ENCODE measurements at places on chromosomes 3 and 15.
A peak's percentile ranks its signal among the peaks of the same experiment; 100 is the strongest.

DNA sequence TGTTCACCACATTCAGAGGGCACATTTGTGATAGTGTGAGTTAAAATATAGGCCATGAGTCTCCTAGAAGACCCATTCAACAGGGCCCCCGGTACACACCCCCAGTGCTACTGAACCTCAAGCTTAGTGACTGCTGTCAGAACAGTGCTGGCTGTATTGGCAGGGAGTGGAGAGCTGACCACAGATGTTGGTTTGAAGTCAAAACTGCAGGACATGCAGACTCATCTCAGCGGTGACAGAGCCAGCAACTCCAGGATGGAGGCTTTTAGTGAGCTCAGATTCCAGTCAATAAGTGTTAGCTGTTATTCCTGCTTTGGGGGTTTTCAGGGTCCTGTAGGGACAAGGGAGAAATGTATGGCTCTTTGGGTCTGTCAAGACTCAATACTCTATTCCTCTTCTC is 29.1 kb downstream of the PRR20G start:
- no peak for DNase-seq

GRCh38 chr3:24154781-24155180 is 209.7 kb downstream of the NR1D2 start:
- DNase-seq, result no peak

GRCh38 chr3:134083626-134084241 is 54.0 kb upstream of the SLCO2A1 start:
- DNase-seq, result no peak

DNA sequence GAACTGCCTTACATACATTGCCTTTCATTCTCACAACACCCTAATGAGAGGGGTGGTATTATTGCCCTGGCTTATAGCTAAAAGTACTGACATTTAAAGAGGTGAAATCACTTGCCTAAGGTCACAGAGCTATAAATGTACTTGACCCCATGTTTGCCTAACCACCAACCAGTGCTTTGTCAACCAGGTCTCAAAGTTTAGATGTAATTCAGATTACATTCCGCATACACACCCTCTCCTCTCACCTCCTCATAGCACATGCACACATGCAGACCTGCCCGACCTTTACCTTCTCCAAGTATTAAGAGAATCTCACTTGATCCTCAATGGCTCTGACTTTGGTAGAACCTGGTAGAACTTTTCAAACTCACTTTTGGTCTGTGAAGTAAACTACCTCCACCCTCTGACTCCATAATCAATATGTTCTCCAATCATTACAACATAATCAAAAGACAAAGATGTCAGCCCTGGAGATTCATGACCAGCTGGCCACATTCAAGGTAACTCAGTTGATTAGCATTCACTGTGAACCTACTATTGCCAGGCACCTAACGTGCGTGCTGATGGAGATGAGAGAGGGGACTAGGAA is 63.2 kb upstream of the HES1 start:
- no peak for DNase-seq

- peak; percentile 96 for DNase-seq
These were observed at the start of gene HDAC11 for GRCh38 chr3:13479582-13480339. HDAC11 (plus strand) TSS chr3:13480306; CDS start chr3:13480348, 42 bp downstream.

DNA sequence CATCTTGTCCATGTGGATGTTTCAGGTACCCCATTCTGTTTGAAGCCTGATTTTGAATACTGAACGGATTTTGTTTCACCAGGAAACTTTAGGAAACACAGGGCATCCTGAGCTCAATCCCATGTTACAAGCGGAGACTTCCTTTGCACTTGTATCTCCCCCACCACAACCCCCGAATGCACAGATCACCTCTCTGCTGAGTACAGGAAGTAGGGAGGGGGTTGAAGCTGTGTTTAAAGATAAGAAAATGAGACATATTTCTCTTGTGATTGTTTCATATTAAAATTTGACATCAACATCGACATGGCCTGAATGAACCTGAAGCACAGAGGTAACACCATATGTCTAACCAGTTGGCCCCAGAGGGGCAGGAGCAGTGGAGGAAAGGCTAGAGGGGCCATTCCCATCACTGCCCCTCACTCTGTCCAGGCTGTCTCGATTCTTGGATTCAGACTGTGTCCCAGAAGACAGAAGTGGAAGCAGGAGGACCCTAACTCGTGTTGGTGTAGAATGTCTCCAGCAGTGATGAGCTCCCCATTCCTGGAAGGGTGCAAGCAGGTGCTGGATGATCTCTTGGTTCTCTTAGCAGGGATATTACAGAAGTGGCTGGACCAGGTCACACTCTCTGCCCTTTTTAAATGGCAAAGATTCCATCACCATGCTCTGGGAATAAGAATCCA is 59.6 kb upstream of the IQSEC1 start:
- DNase-seq, result no peak

DNA sequence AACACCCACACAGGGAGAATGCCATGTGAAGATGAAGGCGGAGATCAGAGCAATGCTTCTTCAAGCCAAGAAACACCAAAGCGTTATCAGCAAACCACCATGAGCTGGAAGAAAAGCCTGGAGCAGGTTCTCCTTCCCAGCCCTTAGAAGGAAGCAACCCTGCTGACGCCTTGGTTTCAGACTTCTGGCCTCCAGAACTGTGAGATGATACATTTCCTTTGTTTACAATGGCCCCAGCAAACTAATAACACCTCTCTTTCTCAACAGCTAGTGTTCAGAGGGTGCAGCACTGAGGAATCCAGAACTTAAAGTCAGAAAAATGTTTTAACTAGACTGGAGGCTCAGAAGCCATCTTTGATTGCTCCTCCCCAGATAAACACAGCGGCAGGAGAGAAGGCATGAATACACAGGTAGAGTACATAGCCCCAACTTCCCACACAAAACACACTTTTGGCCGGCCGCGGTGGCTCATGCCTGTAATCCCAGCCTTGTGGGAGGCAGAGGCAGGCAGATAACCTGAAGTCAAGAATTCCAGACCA is 132.4 kb upstream of the LPP start:
- no peak for DNase-seq

GRCh38 chr3:186746008-186746407 is 28.8 kb downstream of the KNG1 start:
- DNase-seq, result no peak

All from NCI-H82 (cell line).